ENCODE measurements at places on chromosomes 12 and 14.

- DNase-seq, result no peak
Observed at GRCh38 chr12:103627189-103627855, 40.2 kb downstream of the STAB2 start.

- DNase-seq, result no peak
Observed at GRCh38 chr14:77006132-77006531, 22.4 kb downstream of the IRF2BPL start.

DNA sequence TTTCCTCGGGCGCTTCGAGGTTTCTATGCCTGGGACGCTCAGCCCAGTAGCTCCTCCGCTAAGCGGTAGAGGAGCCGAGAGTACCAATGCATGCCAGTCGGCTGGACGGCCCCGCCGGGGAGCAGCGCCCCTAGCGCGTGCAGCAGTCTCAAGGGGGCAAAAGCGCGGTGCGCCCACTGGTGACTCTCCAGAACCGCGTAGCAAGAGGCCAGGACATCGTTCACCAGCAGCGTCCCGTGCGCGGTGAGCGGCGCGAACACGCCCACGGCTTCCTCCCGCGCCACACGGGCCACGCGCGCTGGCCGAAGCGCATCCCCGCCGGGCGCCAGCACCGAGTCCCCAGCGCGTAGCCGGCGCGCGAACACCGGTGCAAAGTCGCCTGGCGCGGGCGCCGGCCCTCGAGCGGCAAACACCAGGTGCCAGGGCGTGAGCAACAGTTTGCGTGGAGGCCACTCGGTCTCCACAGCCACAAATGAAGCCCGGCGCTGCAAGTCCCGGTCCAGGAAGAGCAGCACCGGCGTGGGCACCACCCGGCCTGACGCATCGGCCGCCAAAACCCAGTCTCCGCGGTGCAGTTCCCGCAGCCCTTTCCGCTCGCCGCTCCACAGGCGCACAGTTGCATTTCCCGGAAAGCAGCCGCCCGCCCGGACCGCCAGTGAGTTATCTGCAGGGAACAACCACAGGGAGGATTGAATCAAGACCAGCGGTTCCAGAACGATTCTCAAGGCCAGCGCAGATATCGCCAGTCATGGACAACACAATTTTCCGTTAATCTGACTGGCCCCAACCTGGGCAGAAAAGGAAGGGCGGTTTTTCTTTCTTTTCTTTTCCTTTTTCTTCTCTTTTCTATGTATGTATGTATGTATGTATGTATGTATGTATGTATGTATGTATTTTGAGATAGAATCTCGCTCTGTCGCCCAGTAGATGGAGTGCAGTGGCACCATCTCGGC lies 4.5 kb downstream of the DHH start:
- peak; percentile 36 for DNase-seq

DNA sequence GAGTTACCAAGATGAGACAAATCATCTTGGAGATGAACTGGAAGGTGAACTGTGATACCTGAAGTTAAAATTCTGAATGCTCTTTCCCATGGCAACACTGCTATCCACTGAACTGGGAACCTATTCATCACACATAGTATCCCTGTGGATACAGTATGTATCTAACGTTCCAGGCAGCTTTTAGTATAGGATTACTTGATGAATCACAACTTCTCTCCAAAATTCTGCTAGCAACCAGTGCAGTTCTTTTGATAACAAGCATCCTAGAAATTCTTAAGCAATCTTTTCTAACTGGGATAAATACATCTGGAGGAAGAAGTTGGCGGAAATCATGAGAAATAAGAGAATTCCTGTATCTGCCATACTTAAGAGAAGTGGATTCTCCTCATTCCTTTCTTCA lies 66.4 kb downstream of the PAWR start:
- DNase-seq, result no peak

DNA sequence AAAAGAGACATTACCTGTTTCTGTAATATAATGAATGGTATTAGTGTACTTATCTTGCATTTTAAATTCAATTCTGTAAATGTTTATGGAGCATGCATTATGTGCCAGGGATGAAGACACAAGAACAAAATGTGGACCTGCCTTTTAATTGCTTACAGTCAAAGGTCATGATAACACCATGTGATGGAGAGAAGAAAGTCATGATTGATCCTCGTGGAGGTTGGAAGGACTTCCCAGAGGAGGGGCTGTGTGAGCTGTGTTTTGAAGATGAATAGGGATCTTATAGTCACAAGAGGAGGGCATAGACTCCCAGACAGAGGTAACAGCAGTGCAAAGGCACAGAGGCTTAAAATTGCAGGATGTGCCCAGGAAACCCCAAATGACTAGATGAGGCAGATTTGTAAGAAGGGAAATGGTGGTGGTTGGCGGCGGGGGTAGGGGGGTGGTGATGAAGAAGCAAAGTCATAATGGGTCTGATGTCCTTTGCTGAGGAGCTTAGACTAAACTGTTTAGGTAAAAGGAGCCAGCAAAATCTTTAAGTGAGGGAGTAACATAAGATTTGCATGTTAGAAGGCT lies 151.5 kb downstream of the PRKCH start:
- DNase-seq, result no peak

GRCh38 chr12:43434614-43435013 lies 117.4 kb downstream of the ADAMTS20 start:
- no peak for DNase-seq

GRCh38 chr12:118102070-118102469 lies 1.7 kb downstream of the VSIG10 start:
- no peak for DNase-seq

Measured in neural crest cell (in vitro differentiated cells).